ENCODE measurements at places on chromosomes 7 and 10.

- DNase-seq: no peak
These were observed 22.5 kb downstream of the ARL4A start for GRCh38 chr7:12709726-12710502.

DNA sequence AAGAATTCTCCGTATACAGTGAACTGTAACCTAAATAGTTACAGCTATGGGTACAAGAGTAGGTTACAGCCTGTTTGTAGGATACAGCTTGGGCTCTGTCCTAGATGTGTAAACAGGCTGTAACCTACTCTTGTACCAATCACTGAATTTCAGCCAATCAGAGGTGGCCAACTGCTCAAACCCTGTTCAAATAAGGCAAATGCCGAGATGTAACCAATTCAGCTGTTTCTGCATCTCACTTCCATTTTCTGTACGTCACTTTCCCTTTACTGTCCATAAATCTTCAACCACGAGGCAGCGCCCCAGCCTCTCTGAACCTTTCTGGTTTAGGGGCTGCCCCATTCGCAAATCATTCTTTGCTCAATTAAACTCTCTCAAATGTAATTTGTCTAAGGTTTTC lies 8.3 kb upstream of the MMP21 start:
- no peak for DNase-seq

- no peak for DNase-seq
These were observed 6.5 kb downstream of the SGCE start for GRCh38 chr7:94649450-94649849.

DNA sequence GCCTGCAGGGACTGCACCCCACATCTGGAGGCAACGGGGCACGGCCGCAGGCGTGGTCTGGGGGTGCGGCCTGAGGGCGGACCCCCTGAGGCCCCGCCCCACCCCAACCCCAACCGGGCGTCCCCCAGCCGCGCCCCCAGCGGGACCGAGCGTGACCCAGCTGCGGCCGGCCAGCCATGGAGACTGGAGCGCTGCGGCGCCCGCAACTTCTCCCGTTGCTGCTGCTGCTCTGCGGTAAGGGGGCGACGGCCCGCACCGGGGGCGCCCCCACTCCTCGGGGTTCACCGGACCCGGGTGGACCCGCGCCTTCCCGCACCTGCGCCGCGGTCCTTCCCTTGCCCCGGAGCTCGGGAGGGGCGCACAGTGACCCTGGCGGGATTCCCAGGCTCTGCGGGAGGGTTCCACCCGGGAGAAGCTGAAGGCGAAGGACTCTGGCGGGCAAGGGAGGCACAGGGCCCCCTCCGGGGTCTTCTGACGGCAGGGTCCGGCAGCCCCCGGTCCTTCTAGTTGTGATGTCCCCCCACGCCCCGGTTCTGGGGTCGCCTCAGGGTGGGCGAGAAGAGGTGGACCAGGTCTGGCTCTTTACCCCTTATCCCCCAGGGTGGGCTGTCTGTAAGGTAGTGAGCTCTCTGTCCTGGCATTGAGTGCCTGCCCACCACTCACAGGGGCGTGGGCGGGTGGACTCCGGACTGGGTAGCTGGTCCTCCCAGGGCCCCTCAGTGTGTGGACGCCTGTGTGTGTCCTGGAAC lies at the start of gene RAMP3:
RAMP3 (plus strand) TSS at position 139 of the 749 bp plus-strand sequence; CDS start at position 177, 38 bp downstream.
- no peak for DNase-seq

DNA sequence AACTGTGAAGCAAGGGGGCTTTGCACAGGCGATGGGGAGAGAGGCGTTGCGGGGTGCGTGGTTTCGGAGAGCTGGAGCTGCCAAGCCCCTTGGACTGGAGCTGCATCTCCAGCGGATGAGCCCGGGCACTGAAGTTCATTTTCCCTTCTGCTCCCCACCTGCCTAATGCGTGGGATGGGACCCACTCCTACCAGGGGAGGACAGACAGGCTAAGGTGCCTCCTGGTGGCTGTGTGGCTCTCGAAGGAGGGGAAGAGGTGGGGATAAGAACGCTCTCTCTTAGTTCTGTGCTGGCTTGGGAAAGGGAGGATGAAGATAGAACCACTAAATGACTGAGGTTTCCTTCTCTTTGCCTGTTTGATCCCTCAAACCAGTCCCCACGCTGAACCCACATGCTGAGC lies 177.6 kb upstream of the PITRM1 start:
- no peak for DNase-seq

DNA sequence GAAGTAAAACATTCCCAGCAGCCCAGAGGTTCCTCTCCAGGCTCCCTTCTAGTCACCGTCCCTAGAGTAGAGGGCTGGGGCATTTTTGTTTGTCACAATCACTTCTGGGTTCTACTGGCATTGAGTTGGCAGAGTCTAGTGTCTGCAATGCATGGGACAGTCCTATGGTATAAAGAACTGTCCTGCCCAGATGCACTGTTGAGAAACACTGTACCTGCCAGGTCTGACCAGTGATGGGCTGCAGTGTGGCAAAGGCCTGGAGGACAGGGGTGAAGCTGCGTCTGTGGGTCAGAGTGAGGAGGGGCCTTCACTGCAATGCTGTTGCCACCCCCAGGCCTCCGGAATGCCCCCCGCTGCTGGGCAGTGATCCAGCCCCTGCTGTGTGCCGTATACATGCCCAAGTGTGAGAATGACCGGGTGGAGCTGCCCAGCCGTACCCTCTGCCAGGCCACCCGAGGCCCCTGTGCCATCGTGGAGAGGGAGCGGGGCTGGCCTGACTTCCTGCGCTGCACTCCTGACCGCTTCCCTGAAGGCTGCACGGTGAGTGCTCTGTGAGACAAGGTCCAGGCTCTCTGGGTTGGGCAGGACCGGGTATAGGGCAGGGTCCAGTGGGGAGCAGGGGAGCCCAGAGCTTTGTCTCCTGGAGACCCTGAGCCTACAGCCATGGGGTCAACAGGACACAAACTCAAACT lies 14.8 kb downstream of the SMO start:
- no peak for DNase-seq

- no peak for DNase-seq
These were observed 61.9 kb downstream of the CAMK2B start for GRCh38 chr7:44263326-44264082.

- DNase-seq: no peak
These were observed 28.7 kb downstream of the UPF2 start for GRCh38 chr10:12013926-12014325.

DNA sequence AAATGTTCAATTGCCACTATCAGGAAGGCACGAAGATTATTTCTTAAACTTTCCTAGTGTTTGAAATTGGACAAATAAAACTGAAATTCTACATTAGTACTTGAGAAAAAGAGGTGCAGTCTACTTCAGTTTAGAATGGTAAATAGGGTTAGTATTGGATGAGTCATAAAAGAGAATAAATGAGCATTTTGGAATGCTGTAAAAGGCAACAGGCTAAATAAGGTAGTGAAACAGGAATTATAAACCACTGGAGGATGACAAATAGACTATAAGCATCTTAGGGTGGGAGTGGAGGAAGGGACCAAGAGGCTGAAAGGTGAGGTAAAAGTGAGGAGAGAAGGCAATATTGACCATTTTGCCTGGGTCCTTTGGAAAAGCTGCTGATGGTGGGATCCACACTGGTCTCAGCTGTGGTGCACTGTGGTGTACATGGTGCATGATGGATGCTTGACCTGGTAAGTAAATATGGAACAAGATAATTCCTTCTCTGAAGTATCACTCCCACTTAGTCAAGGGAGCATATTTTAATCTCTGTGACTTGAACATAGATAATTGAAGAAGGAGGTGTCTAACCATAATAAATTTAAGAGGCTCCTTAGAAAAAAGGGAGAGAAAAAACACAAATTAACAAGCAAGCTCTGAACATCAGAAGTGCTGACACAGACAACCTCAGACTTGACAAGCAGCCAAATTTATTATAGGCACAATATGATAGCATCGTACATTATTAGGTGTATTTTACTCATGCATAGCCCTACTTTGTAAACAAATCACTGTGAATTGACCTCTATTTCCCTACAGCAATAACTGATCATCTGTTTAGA lies 76.4 kb upstream of the SCIN start:
- no peak for DNase-seq

DNA sequence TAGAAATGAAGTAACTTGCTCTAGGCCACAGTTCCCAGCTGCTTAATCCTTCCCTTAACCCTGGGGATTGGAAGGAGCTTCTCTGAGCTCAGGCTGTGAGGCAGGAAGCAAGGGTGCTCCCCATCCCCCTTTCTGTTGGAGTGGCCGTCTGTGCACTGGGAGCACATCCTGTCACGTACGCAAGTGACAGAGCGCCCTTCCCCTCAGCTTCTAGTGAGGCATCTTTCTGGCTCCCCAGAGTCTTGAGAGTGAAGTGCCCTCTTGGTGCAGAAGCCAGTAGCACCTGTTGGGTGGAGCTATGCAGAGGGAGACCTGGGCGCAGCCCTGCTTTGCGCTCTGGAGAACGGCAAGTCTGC lies 47.8 kb downstream of the SHH start:
- DNase-seq: no peak

DNA sequence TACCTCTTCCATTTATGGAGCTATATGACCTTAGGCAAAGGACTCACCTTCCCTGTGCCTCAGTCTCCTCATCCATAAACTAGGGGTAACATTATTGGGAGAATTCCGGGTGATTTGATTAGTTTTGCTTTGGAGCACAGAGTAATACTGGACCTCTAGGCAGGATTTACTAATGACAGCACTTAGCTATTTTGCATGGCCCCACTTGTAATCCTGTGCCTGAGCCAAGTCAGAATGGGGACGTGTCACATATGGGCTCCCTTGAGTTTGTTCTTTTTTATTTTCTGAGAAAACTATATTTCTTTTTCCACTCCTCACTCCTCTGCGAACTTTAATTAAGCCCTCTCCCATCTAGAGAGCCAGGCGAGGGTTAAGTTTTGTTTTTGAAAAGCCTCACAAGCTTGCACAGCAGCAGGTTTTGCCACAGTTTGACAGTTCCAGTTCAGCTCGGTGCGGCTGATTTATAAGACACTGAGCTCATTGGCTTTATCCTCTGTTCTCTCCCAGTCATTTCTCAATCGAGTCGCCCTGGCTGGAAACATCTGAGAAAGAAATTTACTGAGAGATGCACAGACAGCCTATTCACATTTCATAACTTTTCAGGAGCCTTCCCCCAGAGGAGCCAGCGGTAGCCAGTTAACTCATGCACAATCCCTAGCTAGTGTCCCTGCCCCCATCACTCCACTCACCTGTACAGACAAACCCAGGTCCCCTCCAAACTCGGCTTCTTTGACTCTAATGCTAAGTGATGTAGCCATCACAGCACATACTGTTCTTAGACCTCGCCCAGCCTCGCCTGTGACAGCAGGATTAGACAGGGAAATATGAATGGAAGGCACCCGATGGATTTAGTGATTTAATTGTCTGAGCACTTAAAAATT lies 441.9 kb upstream of the NPVF start:
- DNase-seq: no peak

GRCh38 chr7:127226685-127227374 lies 25.9 kb downstream of the GRM8 start:
- DNase-seq: no peak

GRCh38 chr10:71927776-71928592 lies 36.2 kb upstream of the CHST3 start:
- no peak for DNase-seq

DNA sequence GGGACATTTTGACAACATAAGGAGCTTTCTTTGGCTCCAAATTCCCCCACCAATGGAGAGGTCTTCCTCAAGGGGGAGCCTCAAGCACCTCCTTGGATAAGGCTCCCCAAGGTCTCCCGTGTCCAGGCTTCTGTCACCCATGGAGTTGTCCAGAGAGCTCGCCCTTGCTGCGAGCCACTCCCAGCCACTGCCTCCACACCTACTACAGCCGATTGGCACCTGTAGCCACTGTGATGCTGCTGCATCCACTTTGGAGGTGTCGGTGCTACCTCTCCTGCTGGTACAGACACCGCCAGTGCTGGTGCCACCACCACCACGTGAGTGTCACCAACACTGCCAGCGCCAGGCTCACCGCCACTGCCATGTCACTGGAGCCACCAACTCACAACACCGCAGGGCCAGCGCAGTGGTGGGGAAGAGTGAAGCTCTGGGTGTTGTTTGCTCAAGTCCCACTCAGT lies 22.1 kb upstream of the ENO4 start:
- DNase-seq: no peak

DNA sequence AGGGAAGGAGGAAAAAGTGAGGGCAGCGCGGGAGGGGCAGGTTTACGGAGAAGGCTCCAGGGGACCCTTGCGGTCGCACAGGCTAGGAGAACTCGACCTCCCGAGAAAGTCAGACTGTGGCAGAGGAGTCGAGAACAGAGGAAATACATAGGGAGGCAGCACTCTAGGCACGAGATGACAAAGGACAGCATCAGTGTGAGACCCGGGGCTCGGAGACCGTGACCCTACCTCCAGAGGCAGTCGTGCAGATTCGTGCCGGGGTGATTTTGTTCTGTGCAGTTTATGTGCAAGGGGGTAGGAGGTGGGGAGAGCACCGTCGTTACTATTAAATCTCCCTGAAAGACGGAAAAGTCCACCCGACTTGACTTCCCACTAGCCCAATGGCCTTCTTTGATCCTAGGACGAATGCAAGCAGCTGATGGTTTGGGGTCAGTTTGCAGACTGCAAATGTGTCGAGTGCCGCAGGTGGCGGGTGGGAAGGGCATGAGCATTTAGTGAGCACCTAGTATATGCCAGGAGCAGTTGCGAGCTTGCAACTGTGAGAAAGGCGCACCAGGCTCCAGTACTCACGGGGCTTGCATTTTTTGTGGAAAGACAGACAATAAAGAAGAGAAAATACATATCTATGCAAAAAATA lies 674 bp upstream of the OSBPL3 start:
- DNase-seq: no peak

DNA sequence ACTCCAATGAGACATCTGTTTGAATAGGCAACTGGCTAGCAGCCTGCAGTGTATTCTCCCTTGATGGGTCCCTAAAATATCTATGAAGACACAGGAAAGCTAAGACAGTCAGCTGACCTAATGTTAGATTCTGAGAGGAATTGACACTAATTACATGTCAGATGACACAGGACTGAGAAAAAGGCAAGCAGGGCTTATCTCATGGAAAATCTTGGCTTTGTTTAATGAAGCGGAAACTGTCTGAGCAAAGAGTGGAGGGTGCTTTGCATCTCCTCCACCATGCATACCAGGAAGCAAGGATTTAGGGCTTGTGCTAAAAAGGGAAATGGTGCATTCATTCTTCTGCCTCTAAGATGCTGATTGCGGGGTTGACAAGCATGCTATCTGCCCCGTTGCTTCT lies 135.5 kb upstream of the GLI3 start:
- DNase-seq: no peak

DNA sequence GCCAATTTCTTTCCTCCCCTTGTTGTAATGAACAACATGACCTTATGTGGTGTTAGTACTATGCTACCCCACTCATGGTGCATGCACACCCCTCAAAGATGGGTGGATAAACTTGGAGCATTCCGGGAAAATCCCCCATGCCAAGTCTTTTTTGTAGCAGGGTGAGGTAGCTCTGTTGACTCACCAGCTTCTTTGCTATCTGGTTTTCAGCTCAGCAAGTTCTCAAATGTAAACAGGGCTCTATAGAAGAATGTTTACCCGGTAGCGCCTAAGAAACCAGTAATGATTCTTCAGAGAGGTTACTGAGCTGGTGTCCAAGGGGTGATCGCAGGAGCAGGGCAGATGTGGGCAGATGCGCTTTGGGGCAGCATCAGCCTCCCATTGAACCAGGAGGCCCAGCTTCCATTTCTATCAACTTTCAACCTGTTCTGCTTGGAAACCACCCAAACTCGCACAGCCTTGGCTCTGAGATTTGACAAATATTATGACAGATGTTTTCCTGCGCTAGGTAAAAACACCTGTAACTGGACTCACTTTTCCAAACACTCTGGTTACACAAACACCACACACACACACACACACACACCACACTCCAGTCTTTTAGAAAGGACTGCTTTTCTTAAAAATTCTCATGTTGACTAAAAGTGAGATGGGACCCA lies 87.8 kb downstream of the ZRANB1 start:
- DNase-seq: peak; percentile 5
